Germinal center (tissue), 1 donor: ENCODE measurements at places on chromosomes 2 and 18.

GRCh38 chr2:193272011-193272410 lies 1077.3 kb upstream of the TMEFF2 start:
- no peak for DNase-seq

DNA sequence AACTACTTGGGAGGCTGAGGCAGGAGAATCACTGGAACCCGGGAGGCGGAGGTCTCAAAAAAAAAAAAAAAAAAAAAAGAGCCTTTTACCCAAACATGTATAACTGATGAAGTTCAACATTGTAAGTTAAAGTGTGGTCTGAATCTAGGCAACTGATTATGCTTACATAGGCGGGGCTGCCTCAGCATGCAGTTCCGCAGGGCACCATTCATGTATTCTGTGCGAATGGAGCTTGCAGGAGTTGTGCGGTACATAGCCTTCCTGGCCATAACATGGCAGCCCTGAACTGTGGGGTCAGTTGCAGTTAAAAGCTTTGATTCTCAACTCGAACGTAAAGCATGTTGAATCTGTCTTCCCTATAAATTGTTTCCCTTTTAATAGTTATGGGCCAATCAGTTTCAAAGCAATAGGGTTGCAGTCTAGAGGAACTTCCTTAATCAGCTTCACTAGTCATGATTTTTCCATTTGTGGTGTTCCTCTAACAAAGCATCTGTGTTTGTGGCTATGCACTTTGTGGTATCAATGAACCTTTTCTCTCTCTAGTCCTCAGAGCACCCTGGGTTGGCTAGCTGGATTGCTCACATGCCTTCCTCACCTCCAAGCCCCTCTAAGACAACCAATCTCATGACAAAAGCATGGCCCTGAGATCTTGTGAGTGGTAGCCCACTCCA lies 30.6 kb upstream of the CEP68 start:
- DNase-seq = peak; percentile 56

GRCh38 chr18:5582076-5582475 lies 38.3 kb upstream of the EPB41L3 start:
- no peak for DNase-seq

GRCh38 chr2:204251158-204251997 lies 293.9 kb upstream of the PARD3B start:
- DNase-seq = no peak

GRCh38 chr2:8797682-8798081 lies 39.7 kb downstream of the KIDINS220 start:
- DNase-seq = no peak

GRCh38 chr2:176234940-176235339 lies 34.3 kb upstream of the MTX2 start:
- DNase-seq = no peak

DNA sequence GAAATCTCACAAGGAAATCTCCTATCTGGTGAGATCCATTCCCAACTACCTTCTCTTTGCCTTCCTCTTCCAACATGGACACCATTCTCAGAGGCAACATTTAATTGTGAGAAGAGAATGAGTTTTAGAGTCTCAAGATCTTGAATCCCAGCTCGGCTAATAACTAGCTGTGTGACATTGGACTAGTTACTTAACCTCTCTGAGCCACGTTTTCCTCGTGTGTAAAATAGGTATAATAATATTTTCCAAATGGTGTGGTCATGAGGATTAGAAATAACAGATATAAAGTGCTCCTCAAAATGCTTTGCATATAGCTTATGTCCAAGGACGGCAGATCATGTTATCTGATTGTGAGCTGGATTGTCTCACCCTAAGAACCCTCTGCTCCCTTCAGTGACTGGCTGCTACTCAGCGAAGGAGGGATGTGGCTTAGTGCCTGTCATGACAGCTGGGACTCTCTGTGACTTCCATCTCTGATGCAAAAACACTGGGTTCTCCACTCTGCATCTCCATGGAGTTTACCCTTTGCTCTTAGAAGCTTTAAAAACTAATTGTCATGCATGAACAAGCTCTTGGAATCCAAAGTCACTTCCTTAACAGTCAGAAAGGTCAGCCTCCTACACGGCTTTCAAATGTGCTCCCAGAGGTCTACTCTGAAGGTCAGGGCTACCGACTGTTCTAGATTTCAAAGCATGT lies 38.4 kb upstream of the MRPL19 start:
- DNase-seq = no peak

- no peak for DNase-seq
These were observed 125.7 kb downstream of the EIPR1 start for GRCh38 chr2:3251946-3252345.

DNA sequence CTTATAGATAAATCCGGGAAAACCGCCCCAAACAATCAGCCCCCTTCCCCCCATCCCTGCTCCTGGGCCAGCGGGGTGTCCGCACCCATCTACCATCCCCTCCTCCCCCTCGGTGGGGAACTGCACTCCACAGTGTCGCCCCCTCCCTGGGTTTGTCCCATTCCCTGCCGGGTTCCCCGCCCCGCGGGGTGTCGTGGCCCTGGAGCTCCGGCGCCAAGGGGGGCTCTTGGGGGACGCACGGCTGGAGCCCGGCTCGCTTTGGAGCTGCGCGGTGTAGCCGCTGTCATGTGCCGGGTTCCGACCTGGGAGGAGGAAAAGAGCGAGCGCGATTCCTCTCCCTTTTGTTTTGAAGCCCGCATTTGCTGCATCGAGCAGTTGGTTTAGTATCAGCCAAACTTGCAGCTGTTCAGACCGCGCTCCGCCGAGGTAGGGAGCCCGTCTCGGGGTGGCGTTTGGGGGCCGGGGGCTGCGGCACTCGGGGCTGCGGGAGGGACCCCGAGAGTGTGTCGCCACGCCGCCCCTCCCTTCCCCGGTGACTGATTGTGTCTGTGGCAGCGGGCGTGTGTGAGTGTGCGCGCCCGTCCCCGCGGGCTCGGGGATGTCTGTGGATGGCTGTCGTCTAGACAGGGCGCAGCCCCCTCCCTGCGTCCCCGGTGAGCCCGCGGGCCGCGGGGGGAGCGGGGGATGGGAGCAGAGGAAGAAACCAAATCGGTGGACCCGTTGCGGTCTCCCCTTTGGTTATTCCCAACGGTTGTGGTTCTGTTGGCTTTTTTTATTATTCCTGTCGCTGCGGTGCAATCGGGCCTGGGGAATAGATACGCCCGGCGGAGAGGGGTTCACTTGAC lies 797 bp downstream of the CTIF start:
- DNase-seq = peak; percentile 12

DNA sequence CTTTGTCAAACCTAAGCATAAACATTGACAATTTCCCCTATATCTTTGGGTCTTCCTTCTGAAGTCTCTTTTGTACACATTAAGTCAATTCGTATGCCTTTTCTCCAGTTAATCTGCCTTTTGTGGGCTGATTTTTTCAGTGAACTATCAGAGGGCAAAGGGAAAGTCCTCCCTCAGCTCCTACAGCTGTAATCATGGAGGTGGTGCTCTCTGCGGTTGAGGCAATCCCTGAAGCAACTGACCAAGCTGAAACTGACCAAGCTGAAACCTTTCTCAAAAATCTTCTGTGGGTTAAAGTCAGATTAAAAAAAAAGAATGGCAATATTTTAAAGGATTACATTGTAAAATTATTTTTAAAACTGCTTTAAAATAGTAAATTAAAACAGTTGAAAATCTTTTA lies 105.8 kb upstream of the DNAJC10 start:
- DNase-seq = no peak

DNA sequence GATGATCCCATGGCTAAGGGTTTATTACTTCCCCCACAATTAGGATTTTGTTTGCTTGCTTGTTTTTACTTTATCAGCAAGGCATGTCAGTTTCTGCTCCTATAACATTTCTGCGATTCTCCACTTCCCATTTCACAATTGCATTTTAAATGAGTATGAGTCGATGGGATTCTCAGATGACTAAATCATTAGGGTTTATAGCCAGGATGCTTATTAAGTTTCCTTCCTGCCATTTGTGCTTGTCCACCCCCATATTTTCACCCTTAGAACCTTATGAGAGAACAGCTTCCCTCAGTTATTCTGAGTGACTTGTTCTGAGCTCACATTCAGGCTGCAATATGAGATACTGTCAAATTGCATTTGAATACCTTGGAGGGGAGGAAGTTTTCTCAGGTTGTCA lies 37.9 kb upstream of the C1GALT1C1L start:
- DNase-seq = no peak

DNA sequence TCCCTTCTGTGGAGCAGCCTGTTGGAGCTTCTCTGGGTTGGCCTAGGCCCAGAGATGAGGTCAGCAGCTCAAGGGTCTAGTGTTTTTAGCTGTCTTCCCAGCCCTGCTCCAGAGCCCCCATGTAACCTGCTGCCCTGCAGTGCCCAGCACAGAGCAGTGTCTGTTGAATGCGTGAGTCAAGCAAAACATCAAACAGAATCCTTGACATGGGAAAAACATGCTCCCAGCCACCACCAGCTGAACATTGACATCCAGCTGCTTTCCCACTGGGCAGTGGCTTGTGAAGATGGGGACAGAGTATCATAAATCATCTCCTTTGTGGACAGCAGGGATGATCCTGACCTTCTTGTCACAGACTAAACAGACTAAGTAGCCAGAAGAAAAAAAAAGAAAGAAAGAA lies 22.6 kb downstream of the IMPA2 start:
- DNase-seq = no peak

DNA sequence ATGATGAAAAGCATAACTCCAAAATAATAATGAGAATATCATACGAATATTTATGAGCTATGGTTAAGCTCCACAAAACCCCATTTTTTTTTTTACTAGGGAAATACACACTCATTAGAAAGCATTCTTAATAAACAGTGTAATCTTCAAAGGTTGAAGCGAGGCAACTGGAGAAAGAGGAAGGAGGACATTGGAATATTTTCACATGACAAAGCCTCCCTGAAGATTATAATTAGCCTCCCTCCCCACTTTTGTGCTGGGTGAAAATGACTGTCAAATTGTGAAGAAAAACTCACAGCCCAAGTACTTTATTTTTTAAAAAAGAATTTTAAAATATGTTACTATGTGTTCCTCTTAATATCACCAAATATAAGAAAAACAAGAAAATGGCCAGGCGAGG lies 64.1 kb upstream of the NFU1 start:
- DNase-seq = no peak
